Glomerular endothelial cell (primary cell): ENCODE measurements at places on chromosomes 6 and 20. TPM values are rescaled to one million over a fixed set of nuclear protein-coding genes. Genes with fewer than 3 reads are reported as not detected.

SYCP2L gene
- 0.29 and 0.88 TPM in 2 replicates for total RNA-seq

- no peak for DNase-seq
These were observed 30.4 kb downstream of the JARID2 start for GRCh38 chr6:15276036-15276985.

GRCh38 chr6:42349753-42350511 lies 101.8 kb downstream of the TRERF1 start:
- no peak for DNase-seq

GRCh38 chr20:15561707-15562404 lies 1011.4 kb downstream of the KIF16B start:
- DNase-seq, result no peak

SLC39A7 gene
- 124 and 143 TPM in 2 replicates for total RNA-seq

GRCh38 chr6:167733740-167734661 lies 92.7 kb upstream of the AFDN start:
- no peak for DNase-seq

BHLHE23 gene
- total RNA-seq, result not detected in 2 replicates

GRCh38 chr6:20655317-20655716 lies 121.1 kb downstream of the CDKAL1 start:
- no peak for DNase-seq

GRCh38 chr20:12113468-12114371 lies 196.0 kb downstream of the BTBD3 start:
- DNase-seq, result no peak

DNA sequence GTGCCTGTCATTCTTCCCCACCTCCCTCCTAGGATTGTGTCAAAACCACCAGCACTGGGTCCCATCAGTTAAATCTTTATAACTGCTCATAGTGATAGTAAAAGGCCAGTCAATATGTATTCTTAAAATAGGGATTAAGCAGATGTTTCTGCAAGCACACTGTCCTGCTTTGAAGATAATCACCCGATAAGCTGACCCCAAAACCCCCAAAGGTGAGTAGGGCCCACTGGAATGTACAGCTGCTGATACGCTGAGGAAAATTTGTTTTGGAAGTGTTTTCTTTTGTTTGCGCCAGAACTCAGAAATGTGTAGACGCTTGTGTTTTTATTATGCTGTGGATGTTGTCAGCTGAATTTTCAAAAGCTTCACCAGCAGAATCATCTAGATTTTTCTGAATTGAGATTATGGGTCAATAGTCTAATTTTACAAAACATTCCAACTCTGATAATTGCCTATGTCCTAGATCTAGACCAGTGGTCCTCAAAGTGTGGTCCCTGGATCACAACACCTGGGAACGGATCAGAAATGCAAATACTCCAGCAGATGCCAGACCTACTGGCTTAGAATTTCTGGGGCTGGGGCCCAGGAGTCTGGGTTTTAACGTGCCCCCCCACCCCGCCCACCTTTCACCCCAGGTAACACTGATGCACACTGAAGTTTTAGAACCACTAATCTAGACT lies 11.4 kb downstream of the BFSP1 start:
- no peak for DNase-seq

GRCh38 chr6:109397020-109397419 lies 14.8 kb upstream of the CD164 start:
- no peak for DNase-seq

TRAPPC3L gene
- 0.34 TPM in 1 of 2 replicates, not detected in the other for total RNA-seq

SNAP25 gene
- total RNA-seq, result 0.34 and 1.9 TPM in 2 replicates

GHRH gene
- not detected in 2 replicates for total RNA-seq

DNA sequence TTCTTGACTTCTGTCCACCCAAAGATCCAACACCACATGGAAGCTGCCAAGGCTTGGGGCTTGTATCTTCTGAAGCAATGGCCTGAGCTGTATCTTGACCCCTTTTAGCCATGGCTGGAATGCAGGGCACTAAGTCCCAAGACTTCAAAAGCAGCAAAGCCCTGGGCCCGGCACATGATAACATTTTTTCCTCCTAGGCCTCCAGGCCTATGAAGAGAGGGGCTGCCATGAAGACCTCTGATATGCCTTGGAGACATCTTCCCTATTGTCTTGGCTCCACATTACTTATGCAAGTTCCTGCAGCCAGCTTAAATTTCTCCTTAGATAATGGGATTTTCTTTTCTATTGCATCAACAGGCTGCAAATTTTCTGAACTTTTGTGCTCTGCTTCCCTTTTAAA lies 1252.6 kb upstream of the CITED2 start:
- no peak for DNase-seq

TMEM14C gene
- total RNA-seq, result 107 and 206 TPM in 2 replicates

ESR1 gene
- not detected in 2 replicates for total RNA-seq

PLCB1 gene
- total RNA-seq, result 15.5 and 24.4 TPM in 2 replicates

GRCh38 chr20:37336369-37337207 lies 9.4 kb upstream of the SRC start:
- DNase-seq, result no peak

GRCh38 chr6:53159558-53159957 lies 10.9 kb upstream of the GCM1 start:
- DNase-seq, result no peak

DNA sequence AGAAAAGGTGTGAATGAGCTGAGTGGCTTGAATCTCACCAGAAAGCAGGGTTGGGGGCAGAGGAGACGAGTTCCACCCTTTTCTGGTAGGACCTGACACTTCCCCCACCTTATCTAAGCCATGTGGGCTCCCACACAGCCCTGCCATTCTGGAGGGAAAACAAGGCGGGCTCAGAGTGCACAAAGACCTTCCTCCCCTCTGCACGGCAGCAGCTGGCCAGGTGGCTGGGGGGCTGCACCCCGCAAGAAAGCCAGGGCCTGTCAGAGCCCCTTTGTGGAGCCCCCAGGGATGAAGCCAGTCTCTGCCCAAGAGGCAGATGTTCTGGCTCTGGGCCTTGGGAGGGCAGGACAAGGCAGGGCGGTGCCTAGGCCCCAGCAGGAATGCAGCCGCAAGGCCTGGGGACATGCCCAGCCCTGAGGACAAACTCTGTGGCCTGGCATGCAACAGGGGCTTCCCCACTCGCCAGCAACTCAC lies 48.4 kb upstream of the DSN1 start:
- DNase-seq, result no peak

GRCh38 chr6:47519279-47519678 lies 41.7 kb downstream of the CD2AP start:
- no peak for DNase-seq

DNA sequence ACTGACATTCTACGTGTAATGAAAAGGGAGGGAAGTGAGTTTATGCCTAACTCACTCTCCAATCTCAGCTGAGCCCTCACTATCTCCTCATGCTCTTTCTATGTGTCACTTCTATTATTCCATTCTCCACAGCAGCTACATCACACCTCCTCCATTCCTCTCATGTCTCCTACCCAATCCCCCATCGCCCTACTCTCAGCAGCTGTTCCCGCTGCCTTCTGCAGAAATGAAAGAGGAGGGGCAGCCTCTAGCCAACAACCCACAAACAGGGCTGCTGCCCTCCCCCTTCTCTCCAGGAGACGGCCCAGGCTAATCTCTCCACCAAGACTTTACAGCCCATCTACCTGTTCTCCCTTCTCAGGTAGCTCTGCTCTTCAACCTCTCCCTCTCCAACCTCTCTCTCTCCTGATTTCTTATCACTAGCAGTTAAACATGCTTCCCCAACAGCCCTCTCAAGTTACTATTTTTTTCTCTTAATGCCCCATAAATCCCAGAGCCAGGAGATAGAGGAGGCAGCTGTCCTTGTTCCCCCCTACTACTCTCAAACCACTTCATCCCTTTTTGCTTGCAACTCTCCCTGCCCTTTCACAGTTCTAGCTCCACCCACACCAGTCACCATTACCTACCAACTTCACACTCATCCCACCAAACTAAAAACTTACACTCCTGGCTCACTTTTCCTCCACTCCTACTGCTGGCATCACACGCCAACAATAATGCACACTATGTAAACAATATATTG lies 136.5 kb downstream of the BTBD9 start:
- DNase-seq, result no peak

- DNase-seq, result no peak
These were observed 59.9 kb upstream of the HBS1L start for GRCh38 chr6:135114355-135115145.

RNGTT gene
- total RNA-seq, result 10.2 and 10.3 TPM in 2 replicates

CAPN11 gene
- total RNA-seq, result 3.2 and 4.1 TPM in 2 replicates

GRCh38 chr20:53827292-53828087 lies 233.9 kb upstream of the ZNF217 start:
- DNase-seq, result no peak

DNA sequence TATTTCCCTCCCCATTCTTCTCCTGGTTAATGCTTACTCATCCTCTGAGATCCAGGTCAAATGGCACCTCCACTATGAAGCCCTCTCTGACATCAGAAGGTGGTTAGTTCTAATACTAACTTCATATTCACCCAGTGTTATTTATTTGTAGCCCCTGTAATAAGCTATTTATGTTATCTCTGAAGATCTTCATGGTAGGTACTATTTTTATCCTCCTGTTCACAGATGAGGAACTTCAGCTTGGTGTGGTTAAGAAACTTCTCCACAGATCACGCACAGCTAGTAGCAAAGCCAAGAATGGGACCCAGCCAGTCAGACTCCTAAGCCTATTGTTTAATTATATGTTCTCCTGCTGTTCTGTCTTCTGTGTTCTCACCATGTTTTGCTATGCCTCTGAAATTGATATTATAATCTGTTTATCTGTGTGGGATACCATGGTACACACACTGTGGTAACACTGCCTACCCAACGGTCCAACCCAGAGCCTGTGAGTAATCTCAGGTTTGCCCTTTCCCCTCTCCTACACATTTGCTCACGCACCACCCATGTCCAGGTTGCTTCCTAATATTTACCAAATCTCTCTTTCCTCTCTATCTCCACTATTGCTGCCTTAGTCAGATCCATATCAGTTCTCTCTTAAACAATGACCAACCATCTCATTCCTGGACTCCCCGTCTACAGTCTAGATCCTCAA lies 98.4 kb downstream of the IPCEF1 start:
- no peak for DNase-seq

DNA sequence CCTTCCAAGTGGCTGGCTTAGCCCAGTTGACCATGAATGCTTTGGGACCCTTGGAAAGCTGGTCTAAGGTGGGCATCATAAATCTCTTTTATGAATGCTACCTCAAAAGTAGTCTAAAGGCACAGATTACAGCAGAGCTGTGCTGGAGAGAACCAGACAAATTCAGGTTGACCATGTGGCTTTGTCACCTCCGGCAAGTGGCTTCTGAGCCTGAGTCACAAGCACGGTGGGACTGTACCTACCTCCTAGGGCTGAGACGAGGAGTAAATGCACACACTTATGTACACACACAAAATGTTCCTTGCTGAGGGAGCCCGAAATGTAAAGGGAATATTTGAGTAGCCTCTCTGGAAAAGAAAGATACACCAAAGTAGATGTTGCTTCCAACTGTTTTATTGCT lies 155.9 kb downstream of the NFATC2 start:
- no peak for DNase-seq

DNA sequence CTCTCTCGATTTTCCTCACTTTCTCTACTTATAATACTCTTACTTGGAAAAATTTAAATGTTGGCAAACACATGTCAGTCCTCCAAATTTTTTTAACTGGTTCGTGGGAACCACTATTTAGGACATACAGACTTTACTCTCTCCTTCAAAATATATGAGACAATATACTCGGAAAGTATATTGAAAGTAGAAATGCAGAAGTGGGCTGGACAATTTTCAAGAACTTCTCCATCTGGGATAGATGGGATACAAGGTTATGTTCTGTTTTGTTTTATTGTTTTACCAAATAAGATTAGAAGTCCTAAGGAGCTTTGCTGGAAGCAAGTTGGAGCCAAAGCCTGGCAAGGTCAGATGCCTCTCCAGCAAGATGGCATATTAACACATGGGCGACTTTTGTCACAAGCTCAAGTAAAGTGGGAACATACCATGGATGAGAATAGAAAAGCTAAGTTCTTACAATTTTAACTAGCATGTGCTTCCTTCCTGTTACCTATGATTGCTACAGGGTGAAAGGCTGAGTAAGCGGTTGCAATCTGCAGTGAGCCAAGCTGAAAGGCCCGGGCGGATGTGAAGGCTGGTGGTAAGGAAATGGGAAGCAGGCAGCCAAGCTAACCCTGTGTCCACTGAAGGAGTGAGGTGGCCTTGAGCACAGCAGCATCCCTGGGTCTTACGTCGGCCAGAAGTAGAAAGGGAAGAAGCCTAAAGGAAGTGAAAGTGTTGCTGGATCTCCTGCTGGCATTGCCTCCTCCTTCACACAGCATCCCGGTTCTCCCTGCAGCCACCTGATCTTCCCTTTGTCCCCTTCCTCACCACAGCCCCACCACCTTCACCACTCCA lies 7.1 kb downstream of the MAP3K5 start:
- DNase-seq, result peak; percentile 60
